ENCODE measurements at places on chromosomes 5 and 9.

- DNase-seq: no peak
Observed at GRCh38 chr9:129282731-129283211, 104.7 kb upstream of the IER5L start.

DNA sequence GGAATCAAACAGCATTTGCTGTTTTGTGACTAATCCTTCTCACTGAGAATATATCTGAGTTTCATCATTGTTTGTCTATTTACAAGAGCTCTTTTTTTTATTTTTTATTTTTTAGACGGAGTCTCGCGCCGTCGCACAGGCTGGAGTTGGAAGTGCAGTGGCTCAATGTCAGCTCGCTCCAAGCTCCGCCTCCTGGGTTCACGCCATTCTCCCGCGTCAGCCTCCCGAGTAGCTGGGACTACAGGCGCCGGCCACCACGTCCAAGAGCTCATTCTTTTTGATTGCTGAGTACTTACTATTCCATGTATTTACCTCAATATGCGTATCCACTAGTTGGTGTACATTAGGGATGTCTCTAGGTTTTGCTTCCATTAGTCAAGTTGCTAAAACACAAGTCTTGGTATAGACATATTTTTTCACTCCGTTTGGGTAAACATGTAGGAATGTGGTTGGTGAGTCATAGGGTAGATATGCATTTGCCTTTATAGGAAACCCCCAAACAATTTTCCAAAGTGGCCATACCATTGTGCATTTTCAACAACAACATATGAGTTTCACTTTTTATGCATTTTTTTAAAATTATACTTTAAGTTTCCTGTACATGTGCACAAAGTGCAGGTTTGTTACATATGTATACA, 1005.0 kb upstream of the CDH10 start:
- DNase-seq: no peak

DNA sequence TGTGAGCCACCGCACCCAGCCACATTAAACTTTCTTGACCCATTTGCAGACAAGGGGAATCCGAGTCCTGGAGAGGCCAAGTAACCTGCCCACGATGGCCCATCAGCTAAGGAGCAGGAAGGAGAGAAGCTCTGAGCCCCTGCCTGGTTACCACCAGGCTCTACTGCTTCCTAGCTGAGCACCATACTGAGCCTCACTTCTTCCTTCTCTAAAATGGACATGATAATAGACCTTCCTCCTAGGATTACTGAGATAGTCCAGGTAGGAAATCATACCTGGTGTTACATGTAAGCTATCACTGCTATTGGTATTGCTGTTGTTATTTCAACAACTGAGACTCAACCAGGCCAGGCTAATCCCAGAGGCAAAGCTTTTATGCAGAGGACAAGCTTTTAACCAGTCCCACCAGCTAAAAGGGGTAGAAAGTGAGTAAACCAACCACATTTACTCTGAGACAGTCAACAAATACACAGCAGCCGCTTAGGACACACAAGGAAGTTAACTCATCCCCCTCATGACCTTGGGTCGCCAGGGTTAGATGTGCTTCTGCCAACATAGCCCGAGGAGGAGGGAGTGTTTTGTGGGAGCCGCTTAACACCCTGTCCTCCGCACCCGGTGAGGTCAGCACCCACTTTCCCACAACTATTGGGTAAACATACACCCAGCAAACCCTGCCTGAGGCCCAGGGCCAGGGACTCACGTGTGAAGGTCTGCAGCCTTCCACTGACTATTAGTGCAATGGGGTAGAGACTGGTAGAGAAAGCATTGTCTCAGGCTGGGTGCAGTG, 20.6 kb upstream of the PTGES start:
- no peak for DNase-seq

- DNase-seq: no peak
Observed at GRCh38 chr9:80871596-80871995, 817.8 kb downstream of the TLE1 start.
